HT1080 (cell line): ENCODE measurements at places on chromosomes 2 and 18. TPM values are rescaled to one million over a fixed set of nuclear protein-coding genes. Genes with fewer than 3 reads are reported as not detected.

DNA sequence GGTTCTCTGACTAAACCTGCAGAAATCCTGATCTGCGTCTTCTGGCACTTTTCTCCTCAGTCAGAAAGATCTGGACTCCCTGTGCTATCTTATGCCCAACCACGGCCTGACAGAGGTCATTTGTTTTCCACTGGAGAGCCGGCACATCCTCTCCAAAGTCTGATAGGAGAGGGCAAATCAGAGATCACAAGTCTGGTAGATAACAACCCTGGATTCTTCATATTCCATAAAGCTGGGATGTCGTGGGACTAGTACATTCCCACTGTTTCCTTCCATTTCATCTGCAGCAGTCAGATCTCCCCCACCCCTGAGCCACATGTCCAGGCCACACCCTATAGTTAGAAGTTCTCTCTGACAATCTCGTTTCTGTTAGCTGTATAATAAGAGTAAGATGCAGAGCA, 157.0 kb downstream of the MGAT5 start:
- DNase-seq = no peak

DNA sequence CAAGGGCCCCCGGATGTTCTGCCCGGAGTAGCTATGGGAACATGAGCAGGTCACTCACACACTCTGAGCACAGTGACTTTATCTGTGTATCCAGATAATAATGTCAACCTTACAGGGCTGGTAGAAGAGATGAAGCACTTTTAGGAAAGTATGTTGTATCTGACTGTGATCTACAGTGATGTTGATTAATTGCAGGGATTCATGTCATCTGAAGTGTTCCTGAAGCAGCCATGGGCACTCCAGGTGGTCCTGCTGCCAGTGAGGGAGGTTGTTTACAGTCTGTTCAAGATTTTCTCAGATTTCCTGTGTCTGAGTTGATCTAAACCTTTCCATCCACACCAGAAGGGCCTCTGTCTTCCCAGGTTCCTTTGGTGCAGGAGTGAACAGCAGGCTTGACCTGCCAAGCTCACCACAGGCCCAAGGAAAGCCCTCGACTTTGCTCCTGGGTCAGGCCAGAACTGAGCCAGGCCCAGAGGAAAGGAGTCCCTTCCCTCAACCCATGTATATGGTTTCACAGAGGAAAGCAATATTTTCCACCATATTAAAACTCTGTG, 28.0 kb downstream of the KIAA2012 start:
- DNase-seq = no peak

Gene SOWAHC
- total RNA-seq = 13.1 and 14.9 TPM in 2 replicates

GRCh38 chr18:10127729-10128128, 213.9 kb downstream of the VAPA start:
- DNase-seq = no peak

Gene OR6B2
- total RNA-seq = not detected in 2 replicates

DNA sequence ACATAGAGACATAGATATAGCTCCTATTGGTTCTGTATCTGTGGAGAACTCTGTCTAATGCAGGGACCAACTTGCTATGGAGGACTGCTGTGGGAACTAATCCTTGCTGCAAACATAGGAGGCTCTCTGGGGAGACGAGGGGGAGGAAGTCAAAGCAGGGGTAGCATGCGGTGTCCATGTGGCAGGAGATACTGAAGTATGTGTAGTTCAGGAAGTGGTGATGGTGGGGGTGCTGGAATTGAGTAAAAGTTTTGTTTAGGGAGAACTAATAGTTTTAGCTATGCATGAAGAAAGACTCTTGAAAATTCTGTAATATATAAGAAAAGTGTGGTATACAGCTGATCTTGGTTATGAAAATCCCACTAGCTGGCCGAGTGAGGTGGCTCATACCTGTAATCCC, 62.0 kb downstream of the ANKRD44 start:
- no peak for DNase-seq
